ENCODE measurements at places on chromosomes 3 and 15.

- no peak for DNase-seq
These were observed 429.7 kb upstream of the RASGRP1 start for GRCh38 chr15:38994310-38994709.

DNA sequence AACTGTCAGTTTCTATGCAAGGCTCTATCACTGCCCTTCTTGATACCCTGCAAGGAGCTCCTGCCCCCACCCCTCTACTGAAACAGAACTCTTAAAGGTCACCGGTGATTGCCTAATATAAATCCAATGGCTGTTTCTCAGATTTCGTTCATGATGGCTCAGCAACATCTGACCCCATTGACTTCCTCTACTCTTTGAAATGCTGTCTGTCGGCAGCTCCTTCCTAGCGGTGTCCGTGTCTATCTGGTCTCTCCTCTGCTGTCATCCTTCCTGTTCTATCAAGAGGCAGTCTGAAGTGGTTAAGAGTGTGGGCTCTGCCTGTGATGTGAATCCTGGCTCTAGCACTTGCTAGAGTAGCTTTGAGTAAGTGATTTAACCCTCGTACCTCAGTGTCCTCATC is 5.5 kb downstream of the TMEM266 start:
- no peak for DNase-seq

DNA sequence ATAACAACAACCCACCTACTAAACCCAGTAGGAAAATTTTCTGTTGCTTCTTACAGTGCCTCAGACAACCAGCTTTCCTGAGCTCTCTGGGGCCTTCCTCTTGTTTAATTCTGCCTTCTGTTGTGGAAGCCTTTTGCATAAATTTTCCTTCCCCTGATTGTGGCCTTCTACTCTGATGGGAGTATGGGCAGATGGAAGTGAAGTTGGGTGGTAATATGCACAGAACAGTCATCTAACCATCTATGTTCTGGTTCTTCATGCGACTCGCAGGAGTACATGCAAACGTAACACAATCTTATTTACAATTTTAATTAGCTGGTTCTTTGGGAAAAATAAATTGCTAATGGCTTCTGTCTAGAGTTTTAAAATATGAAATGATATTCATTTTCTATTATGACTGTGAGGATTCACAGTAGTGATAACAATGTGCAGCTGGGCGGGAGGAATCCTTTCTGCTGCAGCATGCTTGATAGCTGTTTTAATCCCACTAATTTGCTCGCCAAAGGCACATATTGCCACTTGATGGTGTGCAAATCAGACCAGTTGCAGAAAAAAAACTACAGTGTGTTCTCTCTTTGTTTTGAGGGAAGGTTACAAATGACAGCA is 311.5 kb upstream of the ROPN1 start:
- no peak for DNase-seq

GRCh38 chr3:105139881-105140560 is 226.7 kb upstream of the ALCAM start:
- no peak for DNase-seq

- no peak for DNase-seq
These were observed 35.5 kb downstream of the MESD start for GRCh38 chr15:80953953-80954778.

- no peak for DNase-seq
These were observed 50.7 kb downstream of the MYLK start for GRCh38 chr3:123833398-123833785.

DNA sequence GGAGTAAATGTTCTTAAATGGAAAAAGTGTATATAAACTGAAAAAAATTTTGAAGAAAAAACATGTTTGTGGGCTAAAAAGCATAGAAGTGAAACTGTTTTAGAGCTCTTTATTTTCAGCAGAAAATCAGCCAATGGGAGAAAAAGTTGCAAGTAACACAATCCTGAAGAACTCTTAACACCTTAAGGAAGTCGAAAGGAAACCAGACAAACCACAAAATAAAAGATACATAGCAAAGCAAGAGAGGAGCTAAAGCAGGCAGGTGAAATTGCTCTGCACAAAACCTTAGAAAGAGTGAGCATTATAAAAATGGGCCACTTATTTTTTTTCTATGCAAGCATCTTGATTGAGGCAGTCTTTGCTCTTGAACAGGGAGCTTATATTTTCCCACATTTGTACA is 300.5 kb downstream of the RAP2B start:
- no peak for DNase-seq

- DNase-seq, result no peak
These were observed 70.6 kb upstream of the RPL32 start for GRCh38 chr3:12911881-12912415.

DNA sequence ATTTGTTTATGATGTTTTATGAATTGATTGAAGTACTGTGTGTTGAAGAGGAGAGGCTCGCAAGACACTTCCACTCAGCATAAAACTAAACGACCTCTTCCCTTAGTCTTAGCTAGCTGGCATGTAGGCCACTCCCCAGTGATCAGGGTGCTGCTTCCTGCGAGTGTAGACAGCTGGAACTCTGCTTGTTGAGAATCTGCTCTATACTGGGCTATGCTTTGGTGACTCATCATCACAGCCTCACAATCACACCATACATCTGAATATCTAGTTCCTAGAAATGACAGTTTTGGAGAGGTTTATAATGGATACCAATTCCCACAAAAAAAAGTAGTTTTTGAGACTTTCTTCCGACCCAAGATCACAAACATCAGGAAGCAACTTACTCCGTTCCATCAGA is 1.5 kb upstream of the SLC24A5 start:
- no peak for DNase-seq

DNA sequence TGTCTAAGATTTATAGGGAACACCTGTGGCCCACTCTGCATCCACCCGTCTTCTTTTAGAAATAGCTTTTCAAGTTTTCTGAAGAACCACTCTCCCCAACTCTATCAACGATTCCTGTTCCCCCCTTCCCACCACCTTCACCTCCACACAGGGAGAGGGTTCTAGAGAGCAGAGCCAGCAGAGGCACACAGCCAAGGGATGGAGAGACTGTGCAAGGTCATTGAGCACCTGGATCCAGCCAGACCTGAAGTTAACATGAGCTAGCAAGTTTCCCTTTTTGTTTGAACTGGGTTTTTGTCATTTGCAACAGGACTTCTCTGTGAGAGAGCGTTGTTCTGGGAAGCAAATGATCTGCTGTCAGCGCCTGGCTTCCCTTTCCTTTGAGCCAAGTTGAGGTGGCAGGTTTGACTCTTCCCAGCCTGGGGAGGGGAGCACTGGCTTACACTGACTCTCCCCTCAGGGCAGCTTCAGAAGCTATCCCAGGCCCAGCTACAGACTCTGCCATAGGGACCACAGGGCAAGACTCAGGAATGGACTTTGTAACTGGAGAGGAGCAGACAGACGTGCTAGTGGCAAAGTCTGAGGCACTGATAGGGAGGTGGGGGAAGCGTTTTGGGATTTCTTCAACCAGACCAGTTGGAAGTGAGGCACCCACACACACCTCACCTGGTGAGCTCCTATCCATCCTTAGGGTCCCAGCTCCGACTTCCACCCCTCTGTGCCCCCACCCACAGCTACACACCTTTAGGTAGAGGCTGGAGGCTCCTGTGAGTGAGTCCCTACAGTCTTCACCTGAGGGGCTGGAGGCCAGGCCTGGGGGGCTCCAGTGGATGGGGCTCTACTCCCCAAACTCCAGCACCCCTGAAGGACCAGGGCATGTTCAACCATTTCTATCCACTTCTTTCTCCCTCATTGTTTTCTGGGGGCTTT is 19.4 kb upstream of the PLXNA1 start:
- DNase-seq, result no peak

DNA sequence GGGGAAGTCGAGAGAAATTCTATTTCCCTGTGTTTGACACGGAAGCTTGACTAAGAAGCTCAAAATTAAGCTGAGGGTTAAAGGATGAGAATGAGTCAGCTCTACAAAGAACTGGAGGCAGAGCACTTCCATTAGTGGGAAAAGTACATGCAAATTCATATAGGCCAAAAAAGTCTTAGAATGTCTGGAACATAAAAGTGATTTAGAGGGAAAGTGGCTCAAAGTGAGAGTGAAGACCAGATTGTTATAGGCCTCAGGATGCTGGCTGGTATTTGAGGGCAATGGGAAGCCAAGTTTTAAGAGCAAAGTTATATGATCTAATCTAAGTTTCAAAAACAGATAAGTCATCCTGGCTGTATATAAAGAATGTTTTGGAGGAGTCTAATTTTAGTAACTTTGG is 857.3 kb downstream of the NAALADL2 start:
- DNase-seq, result no peak

- no peak for DNase-seq
These were observed 183.4 kb upstream of the UBE2E2 start for GRCh38 chr3:23019596-23020300.

DNA sequence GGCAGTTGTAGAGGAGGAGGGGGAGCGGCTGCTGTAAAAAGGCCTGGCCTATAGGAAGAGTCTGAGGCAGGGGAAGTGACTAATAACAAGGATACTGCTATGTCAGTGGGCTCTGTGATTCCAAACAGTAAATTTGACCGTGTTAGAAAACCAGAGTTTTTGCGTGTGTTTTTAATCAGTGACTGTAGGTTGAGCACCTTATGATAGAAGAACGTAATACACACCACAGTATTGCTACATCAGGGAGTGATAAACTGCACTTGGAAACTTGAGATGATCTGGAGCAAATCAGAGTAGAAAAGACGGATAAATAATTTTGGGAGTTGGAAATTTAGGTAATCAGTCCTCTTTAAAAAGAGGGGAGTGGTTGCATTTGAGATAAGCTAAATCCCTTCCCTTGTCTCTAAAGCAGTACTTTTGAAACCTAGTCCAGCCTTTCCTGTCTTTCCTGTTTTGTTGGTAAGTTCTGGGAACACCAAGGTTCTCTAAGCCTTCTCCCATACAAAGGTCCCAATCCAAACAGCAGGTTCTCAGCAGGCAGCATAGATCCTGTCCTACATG is 130.5 kb upstream of the NR2E3 start:
- no peak for DNase-seq

DNA sequence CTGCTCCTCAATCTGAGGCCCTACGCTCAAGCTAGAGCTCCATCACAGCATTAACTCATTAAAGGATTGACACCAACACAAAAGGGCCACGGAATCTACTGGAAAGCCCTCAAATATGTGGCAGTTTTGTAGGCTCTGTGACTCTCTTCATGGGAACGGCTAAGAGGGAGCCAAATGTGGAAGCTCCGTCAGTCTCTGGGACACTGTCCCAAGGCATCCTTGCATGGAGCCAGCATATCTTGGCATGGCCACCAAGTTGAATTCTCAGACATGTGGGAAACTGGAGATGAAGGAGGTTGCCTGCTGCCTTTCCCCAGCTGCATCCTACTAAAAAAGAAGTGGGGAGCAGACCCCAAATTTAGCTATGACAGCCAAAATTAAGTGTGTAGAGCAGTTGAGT is 296.9 kb downstream of the NTRK3 start:
- no peak for DNase-seq

GRCh38 chr3:147244397-147244796 is 161.9 kb downstream of the ZIC4 start:
- DNase-seq, result no peak

- no peak for DNase-seq
These were observed 507.4 kb downstream of the TAFA4 start for GRCh38 chr3:68424796-68425460.

GRCh38 chr3:34361921-34362320 is 563.5 kb downstream of the PDCD6IP start:
- peak; percentile 6 for DNase-seq

DNA sequence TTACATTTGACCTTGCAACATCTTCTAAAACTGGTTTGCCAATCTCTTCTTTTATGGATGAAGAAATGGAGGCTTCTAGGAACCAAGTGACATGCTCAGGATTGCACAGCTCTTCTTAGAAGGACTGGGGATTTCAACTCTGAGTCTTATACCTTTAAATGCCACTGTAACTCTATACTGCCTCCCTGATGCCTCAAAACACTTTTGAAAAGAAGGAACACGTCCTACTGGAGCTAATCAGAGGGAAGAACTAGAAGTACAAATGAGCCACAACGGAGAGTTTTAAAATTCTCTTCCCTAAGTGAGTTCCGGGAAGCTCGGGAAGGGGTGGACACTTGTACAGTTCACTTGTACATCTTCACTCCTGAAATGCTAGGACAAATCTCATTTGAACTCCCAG is 949 bp upstream of the MITF start:
- DNase-seq, result no peak

DNA sequence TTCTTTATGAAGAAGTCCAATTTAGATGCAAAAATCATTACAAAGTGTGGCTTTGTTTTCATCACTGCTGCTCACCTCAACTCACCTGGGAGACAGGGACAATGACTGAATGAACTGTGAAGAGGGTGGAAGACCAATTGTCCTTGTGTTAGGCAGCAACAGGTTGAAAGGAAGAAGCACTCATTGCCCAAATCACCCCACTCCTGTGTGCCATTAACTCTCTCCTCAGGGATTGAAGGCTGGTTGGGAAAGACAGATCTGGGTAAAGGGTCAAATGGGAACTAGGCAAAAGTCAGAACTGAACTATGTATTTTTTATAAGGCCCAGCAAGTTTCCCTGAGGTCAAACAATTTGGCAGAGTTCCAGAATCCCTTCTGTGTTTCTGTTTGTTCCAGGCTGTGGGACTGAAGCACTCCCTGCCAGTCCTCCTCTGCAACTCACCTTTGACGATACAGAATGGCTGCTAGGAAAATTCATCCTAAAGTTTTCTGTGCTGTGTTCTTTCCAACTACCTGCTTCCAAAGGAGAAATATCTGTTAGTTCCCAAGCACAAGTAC is 68.6 kb upstream of the CCDC39 start:
- DNase-seq, result no peak

DNA sequence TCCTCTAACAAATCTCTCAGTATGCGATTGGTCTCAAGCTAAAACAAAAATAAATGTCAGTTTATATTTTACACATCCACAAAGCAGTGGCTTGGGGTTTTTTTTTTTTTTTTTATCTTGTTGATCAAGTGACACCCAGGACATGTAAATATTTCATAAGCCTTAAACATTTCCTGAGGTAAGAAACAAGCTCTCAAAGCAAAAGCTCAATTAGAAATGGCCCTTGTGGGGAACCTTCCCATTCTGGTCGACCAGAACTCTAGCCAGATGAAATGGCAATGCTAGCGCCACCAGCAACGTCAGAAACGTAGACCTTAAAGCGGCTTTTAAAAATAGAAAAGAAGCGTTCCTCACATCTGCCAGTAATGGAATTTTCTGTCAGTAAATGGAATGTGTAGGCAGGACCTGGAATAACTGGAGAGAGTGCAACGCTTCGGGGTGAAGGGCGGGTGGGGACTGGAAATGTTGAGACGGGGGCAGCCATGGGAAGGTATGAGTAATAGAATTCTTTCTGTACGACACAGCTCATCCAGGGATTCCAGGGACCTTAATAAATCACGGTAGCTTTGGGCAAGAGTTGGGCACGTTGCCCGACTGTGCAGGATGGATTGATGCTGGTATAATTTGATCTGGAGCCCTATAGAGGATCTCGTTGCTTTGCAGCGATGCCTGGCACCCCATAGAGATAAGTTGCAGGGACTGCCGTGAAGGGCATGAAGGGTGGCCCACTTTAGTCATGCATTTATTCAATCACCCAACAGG is 44.4 kb downstream of the BTD start:
- DNase-seq, result no peak

GRCh38 chr3:67617518-67617917 is 36.9 kb downstream of the SUCLG2 start:
- DNase-seq, result no peak

- no peak for DNase-seq
These were observed 234.1 kb upstream of the FEZF2 start for GRCh38 chr3:62607287-62608029.

All from germinal center (tissue), 1 donor.